ENCODE measurements at places on chromosomes 7 and 10.

DNA sequence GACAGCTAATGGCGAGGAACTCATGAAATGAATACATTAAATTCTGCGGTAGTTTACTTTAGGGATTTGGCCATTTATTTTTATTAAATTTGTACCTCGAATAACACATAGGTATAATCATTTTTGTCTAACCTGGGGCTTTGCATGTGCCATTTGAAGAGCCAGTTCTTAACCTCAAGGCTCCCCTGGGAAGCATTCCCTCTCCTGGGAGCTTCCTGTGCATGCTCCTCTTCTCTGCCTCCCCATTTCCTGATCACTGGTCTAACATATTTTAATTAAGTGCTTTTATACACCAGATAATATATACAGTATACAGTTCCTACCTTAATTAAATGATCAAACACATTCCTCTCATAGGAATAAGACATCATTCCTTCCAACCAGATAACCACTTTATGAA is 183.9 kb upstream of the FZD1 start:
- DNase-seq: no peak

DNA sequence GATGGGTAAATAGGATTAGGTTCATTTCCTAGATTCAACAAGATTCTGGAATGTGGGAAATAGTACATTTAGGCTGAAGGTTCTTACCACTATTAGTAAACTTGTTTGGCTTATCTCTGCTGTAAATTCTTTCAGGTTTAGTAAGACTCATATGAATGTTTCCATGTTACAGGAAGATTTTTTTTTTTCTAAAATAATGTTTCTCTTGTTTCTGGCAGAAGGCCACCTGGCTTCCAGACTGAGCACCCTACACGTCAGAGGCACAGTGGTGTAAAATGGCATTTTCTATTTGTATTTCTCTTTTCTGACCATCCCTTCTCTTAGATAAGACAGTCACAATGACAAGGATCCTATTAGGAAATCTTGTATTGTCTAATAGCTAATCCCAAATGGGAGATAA is 22.7 kb upstream of the AASS start:
- DNase-seq: no peak

DNA sequence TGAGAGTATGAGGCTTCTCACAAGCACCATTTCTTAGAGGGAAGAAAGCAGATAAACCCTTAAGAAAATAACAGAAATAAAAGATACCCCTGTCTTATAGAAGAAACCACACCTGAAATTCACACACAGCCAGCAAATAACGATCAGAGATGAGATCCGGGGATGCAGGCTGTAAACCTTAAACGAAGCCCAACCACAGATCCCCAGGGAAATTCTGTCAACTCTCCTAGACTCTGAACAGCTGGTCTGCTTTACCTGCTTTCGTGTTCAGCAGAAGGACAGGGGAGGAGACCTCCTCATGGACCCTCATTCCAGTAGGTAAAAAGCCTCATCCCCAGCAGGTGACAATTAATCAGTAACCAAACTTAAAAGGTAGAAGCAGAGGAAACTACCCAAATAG is 45.0 kb downstream of the VOPP1 start:
- DNase-seq: no peak

GRCh38 chr7:27533652-27534081 is 129.0 kb downstream of the HIBADH start:
- DNase-seq: no peak

DNA sequence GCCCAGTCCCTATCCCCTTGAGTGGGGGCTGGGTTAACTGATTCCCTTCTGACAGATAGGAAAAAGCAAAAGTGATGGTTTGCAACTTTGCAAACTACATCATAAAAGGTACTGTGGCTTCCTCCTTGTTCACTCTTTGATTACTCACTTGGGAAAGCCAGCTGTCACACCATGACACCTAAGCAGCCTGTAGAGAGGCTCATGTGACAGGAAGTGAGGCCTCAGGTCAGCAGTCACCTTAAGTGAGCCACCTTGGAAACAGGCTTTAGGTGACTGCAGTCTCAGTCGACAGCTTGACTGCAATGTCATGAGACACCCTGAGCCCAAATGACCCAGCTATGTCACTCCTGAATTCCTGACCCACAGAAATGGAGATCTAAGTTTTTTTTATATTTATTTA is 4.3 kb upstream of the CHCHD2 start:
- no peak for DNase-seq

DNA sequence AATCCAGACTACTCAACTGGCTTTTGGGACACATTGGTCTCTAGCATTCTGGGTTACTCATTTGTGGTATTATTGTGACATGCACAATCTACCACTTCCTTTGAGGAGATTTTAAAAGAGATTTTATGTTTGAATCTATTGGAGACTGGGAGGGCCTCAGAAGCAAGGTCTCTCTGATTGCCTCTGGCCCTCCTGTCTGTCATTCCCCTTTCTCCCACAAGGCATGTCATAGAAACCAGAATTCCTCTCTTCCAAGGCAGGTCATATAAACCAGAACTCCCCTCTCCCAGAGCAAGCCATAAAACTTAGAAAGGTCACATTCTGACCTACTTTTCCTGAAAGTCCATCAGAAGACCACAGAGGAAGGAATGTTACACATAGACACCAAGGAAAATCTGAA is 777.7 kb downstream of the PHTF2 start:
- DNase-seq: no peak

GRCh38 chr10:12819656-12820055 is 181.9 kb downstream of the CCDC3 start:
- no peak for DNase-seq

GRCh38 chr7:156466955-156467625 is 173.5 kb upstream of the RNF32 start:
- DNase-seq: no peak

GRCh38 chr10:91367127-91367531 is 43.0 kb upstream of the HECTD2 start:
- no peak for DNase-seq

DNA sequence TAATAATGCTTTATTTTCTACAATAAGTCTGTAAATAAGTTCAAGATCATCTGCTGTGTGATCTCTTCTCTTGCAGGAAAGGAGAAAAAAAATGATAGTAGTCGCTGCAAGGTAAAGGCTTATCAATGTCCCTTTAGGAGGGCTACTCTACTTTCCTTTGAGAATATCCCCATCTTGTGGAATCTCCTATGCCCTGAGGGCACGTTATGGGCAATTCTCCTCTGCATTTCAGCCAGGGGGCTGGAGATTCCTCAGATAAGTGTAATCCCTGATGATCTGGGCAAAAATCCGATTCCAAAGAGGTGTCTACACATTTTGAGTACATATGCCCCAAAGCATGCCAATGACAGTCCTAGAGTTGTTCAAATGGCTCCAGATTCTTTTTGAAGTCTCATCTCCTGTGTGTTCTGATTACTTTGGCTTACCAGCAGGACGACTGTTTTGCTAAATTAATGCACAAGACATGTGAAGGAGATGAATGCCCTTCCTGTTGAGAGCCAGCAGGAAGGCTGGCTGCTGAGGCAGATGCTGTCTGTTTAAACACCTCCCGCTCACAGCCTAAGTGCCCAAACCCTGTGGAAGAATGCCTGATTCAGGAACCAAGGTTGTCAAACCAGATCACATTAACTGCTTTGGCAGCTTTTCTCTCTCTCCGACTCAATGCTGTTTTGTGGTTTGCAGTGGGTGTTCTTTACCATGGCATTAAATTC is 171.2 kb upstream of the COL1A2 start:
- no peak for DNase-seq

DNA sequence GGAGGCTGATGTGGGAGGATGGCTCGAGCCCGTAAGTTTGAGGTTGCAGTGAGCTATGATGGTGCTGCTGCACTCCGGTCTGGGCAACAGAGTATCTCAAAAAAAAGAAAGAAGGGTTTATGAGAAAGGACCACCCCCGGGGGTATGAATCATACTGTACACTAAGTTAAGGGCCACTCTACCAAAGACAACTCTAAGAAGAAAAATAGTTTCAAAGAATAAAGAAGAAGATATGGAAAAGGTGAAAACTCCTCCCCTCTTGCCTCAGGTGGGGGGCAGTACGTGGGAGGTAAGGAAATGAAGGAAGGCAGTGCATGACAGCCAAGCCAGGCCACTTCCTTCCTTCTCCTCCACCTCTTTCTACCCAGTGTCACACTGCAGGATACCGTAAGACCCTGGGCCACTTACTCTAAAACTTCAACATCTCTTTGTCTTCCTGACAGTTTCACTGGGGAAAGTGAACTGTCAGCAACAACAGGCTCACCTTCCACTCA is 61.3 kb downstream of the PIP4K2A start:
- no peak for DNase-seq

GRCh38 chr7:107469929-107470328 is at the start of gene GPR22:
Gene GPR22, plus strand, starts transcription at chr7:107470057. Its CDS starts 4,004 bp downstream, at chr7:107474061.
- no peak for DNase-seq

GRCh38 chr10:22475651-22476600 is 130.6 kb downstream of the SPAG6 start:
- no peak for DNase-seq

DNA sequence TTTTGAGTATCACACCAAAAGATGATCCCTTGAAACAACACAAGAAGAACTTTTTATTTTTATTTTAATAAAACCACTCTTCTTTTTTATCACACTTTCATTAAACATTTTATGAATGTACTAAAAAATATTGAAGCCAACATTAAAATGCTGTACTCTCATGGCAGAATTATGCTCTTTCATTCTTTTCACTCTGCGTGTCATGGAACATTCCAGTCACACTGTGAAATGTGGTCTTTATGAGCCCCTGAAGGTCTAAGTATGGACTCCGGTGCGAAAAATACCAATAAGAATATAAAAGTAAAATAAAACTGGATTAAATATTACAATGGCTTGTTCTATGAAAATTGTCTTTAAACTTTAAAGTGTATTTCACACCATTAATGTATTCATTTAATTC is 148.4 kb downstream of the TMEM26 start:
- DNase-seq: no peak

GRCh38 chr7:83178796-83179195 is 16.1 kb upstream of the PCLO start:
- DNase-seq: no peak

DNA sequence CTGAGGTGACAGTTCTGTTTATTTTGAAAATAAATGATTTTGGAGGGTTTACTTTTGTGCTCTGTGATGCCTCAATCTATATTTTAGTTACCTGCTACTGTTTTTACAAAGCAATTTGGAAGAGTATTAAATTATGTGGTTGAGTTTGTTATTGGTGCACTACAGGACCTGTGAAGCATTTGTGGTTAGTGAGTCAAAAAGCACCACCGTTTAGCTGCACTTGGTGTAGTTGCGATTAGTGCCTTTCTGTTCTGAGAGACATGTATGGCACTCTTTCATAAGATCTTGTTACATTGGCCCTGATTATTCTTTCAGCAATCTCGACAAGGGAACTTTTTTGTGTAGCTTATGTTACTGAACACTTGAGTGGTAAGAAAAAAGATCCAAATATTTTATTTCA is 132.2 kb downstream of the BBS9 start:
- no peak for DNase-seq

- DNase-seq: no peak
These were observed 83.3 kb upstream of the GSDME start for GRCh38 chr7:24840563-24840962.

GRCh38 chr10:11918384-11918783 is 95.2 kb downstream of the PROSER2 start:
- no peak for DNase-seq

DNA sequence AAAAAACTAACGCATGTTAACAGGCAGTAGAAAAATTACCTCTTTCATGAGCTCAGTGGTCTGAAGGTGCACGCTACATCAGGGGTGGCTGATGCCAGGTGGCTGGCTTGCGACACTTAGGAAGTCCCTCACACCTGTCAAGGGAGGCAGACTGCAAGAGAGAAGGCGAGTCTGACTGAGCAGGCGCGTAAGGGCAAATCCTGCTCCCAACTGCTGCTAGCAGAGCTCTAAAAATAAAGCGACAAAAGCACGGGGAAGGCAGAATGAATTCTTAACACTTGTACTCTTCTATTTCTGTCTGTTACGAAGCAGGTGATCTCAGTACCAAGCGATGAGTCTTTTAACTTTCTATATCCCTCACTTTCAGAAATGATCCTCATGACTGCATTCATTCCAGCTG is 33.1 kb downstream of the CACNA2D1 start:
- DNase-seq: no peak

GRCh38 chr7:46022397-46022796 is 101.3 kb upstream of the IGFBP3 start:
- DNase-seq: no peak

DNA sequence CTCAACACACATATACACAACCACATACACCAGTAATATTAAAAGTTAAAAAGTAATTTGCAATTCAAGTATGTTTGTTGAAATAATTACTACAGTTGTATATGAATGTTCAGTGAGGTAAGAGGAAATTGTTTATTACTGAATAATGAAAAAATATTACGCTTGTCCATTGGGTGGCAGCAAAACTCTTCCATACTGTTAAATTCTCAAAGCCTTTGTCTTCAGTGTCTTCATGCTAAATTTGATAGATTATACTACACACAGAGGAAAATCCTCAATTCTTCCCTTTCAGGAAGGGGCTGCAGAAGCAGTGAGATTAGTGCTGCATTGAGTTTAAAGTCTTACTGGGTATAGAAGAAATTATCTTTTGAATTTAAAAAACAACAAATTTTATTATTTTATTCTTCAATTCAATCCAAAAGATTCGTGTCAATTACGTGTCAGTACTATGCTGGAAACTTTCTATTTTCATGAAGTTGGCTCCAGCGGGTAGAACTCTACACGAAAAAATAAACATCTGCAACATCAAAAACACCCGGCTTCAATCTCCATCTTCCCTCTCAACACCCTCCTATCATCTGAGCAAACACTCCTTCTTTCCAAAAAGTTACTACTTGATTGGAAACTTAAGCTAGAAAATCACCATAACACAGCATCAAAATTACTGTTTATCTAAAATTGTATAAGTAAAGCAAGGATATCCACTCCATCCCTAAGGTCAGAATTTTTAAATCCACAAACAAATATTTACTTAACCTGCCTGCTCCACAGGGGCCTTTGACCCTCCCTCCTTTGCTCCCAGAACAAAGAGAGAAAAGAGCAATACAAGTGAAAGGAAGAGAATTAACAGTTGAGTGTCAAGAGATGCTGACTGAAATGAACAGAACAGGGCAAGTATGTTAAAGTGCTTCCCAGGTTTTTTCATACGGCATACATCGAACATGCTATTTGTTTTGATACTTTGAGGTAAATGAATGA is 37.0 kb upstream of the TES start:
- DNase-seq: peak; percentile 60

DNA sequence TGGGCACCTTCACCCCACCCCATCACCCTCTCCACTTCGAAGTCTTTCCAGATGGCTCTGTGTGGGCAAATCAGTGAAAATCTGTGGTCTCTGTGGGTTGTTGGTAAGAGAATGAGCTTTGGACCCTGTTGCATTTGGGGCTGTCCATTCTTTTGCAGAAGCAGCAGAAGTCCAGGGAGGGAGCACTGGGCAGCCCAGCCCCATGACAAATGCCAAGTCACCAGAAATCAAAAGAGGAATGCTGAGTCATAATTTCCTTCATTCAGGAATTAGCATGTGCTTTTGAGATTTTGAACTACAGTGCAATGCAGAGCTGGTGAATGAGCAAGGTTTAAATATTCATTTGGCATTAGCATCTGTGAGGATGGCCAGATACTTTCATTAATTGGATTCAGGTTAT is 556.2 kb downstream of the LRMDA start:
- no peak for DNase-seq

- DNase-seq: no peak
These were observed 23.3 kb downstream of the FZD1 start for GRCh38 chr7:91287371-91288084.
